ENCODE measurements at places on chromosomes 1 and 21.

DNA sequence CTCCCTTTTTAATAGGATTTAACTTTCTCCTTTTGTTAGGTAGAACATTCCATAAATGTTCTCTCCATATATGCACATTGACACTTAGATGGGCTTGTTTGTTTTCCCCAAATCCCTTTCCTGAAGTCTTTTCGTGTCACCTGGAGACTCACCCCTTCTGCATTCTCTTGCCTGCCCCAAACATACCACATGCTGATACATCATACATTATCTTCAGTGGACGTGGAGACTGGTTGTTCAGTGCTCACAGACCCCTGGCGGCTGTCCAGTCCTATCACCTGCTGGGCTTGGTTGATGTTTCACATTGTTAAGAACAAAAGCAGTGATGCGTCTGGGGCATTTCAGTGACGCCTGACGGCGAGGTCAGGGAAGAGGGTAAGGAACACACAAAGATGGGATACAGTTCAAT, 22.2 kb downstream of the FMOD start:
- DNase-seq: no peak

- DNase-seq: no peak
Observed at GRCh38 chr21:32306021-32306780, 7.5 kb downstream of the MRAP start.

- no peak for DNase-seq
Observed at GRCh38 chr1:70760154-70760553, 287.5 kb downstream of the PTGER3 start.

DNA sequence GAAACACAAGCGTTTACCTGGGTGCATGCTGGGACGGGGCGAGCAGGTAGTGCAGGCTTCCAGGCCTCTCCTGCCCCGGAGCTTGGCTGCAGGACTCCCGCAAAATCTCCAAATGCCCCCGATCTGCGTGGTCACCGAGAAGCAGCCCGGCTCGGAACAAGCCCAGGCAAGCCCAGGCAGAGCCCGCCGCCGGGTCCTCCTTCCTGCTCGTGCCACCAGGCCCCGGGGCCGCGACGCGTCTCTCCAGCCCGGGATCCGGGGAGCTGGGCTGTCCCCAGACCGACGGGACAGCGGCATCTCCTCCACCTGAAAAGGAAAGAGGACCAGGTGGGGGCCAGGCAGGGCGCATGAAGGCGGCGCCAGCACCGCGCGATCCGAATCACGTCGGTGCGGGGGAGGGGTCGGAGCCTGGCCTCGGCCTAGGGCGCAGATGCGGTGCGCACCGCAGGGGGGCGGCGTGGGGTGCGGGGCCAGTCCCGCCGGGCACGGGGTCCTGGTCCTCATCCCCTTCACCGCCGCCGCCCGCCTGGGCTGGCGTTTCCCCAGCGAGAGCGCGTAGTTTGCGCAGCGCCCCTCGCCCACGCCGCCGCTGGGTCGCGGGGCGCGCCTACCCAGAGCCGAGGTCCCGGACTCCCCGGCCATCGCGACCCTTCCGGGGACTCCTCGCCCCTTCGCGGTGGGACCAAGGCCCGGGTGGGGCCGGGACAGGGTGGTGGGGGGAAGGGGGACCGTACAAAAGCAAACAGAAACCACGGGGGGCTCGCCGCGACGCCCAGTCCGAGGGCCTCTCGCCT, 52.4 kb upstream of the H6PD start:
- DNase-seq: no peak

DNA sequence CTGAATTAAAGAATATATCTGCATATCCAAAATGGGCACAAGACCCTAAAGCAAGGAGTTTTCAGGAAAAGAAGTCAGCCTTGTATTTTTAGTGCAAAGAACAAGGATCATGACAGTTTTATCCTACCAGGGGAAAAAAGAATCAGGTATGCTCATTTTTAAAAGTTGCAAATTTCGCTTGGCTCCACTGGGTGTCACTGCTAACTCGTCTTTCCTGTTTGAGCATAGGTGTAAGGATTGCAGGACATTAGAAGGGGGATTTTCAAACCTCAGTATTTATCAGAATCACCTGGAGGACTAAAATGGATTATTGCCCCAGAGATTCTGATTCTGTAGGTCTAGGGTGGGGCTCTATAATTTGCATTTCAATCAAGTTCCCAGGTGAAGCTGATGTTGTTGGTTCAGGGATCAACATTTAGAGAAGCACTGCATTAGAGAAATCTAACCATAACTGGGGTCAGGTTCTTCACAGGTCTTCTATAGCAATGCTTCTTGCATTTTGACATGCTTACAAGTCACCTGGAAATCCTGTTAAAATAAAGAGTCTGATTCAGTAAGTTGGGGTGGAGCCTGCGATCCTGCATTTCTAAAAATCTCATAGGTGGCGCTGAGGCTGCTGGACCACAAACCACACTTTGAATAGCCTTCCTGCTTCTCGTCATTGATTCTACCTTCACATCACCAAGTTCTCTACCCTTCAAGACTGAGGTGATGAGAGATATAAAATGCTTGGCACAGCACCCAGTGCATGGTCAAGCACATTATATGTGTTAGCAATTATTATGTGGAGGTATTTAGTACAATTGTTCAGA, 39.6 kb downstream of the NUF2 start:
- no peak for DNase-seq

DNA sequence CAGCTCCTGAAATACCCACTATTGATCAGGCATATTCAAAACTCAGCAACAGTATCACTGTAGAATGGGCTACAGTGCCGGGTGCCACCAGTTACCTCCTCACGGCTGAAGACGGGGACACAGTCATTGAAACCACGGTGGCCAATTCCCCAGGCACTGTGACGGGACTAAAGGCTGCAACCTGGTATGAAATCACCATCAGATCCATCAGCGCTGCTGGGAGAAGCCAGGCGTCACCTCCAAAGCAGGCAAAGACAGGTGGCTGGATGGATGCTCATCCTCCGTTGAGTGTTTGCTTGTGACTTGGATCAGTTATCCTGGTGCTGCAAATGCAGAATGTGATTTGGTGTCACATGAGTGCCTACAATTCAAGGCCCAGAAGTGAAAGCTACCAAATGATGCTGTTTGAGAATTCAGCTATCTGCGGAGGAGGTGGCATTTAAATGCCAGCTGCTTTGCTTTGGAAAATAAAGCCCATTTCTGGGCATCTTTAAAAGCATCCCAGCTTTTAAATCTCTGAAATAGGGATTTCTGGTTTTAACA, 5.1 kb downstream of the FNDC7 start:
- no peak for DNase-seq

Data from activated naive CD4-positive, alpha-beta T cell (primary cell).